Cerebellar nuclear complex (tissue), 1 donor: ENCODE measurements at places on chromosomes 5 and 9.

GRCh38 chr5:102795526-102795925 lies 40.4 kb downstream of the PAM start:
- DNase-seq: no peak

DNA sequence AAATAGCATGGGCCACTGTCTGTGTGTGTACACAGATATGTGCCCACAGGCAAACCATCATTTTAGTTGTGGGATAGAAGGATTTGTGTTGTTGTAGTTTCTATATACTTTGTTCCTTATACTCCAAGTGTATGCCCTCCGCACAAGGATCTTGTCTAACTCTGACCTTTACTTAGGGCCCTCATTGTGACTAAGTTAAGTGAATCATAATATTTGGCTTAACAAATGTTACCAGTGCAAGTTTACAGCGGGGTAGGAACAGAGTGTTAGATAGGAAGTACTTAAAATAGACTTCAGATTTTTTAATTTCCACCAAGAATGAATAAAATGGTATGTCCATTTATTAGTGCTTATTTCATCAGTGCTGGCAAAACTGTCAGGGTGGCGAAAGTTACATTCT lies 29.5 kb upstream of the CYFIP2 start:
- no peak for DNase-seq

DNA sequence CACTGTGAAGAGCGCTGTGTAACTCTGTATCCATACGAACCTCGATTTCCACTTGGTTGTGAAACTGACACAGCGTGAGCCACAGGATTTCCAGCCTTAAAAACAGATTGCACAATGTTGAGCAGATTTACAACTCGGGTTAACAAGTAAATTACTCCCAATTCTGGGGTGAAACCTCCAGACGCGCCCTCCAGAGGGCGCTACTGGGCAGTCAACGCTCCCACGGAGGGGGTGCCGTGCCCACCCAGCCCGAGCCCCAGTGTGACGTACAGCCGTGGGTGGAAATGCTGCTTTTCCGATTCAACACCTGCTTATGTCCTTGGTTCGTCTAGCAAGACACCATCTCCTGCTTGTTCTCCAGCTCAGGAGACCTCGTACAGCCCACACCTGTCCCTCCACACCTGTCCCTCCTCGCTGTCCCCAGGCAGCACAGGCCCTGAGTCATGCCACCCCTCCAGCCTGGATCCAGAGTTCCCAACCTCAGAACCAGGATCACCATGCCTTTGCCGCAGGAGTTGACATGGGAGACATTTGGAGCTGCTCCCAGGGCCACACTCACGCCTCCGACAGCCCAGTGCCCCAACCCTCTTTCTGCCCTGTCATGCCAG lies 34.4 kb upstream of the SLC6A3 start:
- no peak for DNase-seq

- DNase-seq: no peak
Measured at GRCh38 chr9:110969971-110970386, 68.3 kb downstream of the LPAR1 start.

GRCh38 chr9:6566409-6567139 lies 79.0 kb downstream of the GLDC start:
- DNase-seq: no peak

- no peak for DNase-seq
Measured at GRCh38 chr5:176846335-176847140, 36.2 kb downstream of the UNC5A start.
